ENCODE measurements at places on chromosomes 3 and 15. TPM values are rescaled to one million over a fixed set of nuclear protein-coding genes. Genes with fewer than 3 reads are reported as not detected.

HDC gene
- not detected for total RNA-seq

RTP4 gene
- not detected for total RNA-seq

LMOD3 gene
- not detected for total RNA-seq

HIGD2B gene
- not detected for total RNA-seq

LMAN1L gene
- total RNA-seq, result not detected

SERINC4 gene
- 0.09 TPM for total RNA-seq

MST1 gene
- 1.8 TPM for total RNA-seq

SLC28A1 gene
- total RNA-seq, result not detected

FETUB gene
- total RNA-seq, result 0.08 TPM

A4GNT gene
- total RNA-seq, result not detected

ASB14 gene
- not detected for total RNA-seq

USP13 gene
- 9.9 TPM for total RNA-seq

C2CD4A gene
- total RNA-seq, result 0.17 TPM

OSTN gene
- total RNA-seq, result not detected

SMARCC1 gene
- 24.2 TPM for total RNA-seq

FAM81A gene
- total RNA-seq, result 10.1 TPM

TGM4 gene
- total RNA-seq, result 0.23 TPM

BDH1 gene
- total RNA-seq, result 2.9 TPM

CHRM5 gene
- total RNA-seq, result 0.06 TPM

ZMAT3 gene
- 6.0 TPM for total RNA-seq

CLDN16 gene
- 0.16 TPM for total RNA-seq

CACNA2D3 gene
- total RNA-seq, result 0.15 TPM

CACNA2D2 gene
- 0.53 TPM for total RNA-seq

SKOR1 gene
- not detected for total RNA-seq

HRH1 gene
- 6.9 TPM for total RNA-seq

ATP13A5 gene
- not detected for total RNA-seq

QARS1 gene
- 154 TPM for total RNA-seq

ENTPD3 gene
- 0.03 TPM for total RNA-seq

WDR5B gene
- total RNA-seq, result 3.5 TPM

CSPG4 gene
- total RNA-seq, result 0.13 TPM

HYAL1 gene
- total RNA-seq, result 0.54 TPM

KLHL6 gene
- not detected for total RNA-seq
